ENCODE measurements at places on chromosomes 7 and 10.

DNA sequence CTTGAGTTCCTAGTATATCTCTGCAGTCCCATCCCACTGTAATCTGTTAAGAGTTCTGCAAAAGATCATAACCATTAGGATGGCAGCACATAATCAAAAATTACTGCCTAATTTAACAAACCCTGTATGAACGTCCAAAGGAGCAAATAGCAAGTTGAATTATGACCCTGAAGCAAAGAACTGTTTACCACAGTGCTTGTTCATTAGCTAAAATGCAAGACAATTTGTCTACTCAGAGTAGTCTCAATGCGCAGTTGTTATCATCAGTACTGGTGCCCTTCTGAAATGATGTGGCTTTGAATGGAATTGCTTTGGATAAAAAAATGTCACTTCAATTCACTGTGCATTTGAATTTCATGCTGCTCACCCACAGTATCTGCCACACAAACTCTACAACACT, 817.0 kb downstream of the SORCS1 start:
- no peak for DNase-seq

DNA sequence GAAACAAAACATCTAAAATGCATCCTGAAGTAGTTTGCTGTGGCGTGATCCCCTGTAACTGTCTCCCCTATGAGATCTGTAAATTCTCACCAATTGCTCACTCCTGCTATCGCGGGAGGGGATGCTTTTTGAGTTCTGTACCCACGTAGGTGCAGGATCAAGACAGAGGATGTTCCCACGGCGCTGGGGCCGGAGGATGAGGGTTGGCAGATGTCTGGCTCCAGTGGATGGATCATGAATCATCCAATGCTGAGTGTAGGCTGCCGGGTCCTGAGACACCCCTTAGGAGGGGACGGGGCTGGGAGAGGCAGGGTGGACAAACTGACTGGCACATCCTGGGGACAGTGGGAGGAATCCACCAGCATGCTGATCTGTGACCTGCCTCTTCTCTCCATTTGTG, 224.4 kb downstream of the USP6NL start:
- DNase-seq: no peak

- DNase-seq: no peak
Measured at GRCh38 chr10:49365275-49365674, 30.6 kb downstream of the DRGX start.

DNA sequence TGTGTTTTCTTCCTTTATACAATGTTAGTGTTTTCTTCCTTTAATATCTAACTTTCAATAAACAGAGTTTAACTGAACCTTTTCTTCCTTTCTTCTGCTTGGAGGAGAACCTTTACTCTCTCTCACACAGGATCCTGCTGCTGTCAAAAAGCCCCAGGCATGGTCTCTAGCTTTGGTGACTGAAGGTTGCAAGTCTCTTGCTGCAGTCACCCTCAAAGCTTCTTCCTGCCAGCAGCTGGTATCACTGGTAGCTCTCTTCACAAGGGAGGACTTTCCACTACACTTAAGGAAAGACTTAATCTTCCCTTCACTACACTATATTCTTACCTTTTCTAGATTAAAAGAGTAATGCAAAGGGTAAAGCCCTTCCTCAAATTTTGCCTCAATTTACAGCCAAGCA, 153.4 kb downstream of the SGMS1 start:
- no peak for DNase-seq

- no peak for DNase-seq
Measured at GRCh38 chr10:102211615-102212299, 14.3 kb upstream of the ELOVL3 start.

GRCh38 chr10:128059266-128059981, 66.8 kb downstream of the MKI67 start:
- no peak for DNase-seq
